ENCODE measurements at places on chromosomes 12 and 14.

- DNase-seq = no peak
Observed at GRCh38 chr12:120814903-120815429, 89.2 kb downstream of the SPPL3 start.

GRCh38 chr14:52026901-52027300, 37.6 kb downstream of the RTRAF start:
- peak; percentile 57 for DNase-seq

GRCh38 chr14:63713764-63714163, 14.1 kb downstream of the SGPP1 start:
- no peak for DNase-seq

DNA sequence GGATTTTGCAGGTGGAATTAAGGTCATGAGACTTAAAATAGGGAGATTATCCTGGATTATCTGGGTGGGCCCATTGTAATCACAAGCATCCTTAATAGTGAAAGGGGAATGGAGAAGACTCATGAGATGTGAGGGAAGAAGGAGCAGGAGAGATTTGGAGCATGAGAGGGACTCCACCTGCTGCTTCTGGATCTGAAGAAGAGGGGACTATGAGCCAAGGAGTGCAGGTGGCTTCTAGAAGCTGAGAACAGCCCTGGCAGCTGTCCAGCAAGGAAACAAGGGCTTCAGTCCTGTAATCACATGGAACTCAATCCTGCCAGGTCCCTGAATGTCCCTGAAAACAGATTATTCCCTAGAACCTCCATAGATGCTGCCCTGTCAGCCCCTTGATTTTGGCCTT, 67.8 kb downstream of the PELI2 start:
- peak; percentile 22 for DNase-seq

DNA sequence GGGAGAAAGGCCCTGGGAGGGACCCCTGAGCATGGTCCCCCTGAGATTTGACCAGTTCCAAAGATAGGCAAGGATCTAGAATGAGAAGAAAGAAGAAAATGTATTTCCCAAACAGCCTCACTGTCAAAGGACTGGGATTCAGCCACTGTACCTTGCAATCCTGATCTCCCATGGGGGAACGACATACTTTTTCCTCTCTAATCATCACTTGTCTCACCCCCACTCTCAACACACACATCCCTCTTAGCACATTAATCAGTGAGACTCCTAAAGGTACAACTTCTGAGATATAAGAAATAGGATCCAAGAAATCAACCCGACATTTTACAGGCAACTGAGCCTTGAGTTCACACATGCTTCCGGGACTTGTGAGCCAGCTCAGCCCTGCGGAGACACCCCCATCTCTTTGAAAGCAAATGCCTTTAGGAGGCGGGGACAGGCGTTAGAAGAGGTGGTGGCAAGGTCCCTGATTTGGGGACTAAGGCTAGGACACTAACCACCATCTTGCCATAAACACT, 1.4 kb downstream of the MAP3K9 start:
- DNase-seq = no peak

- no peak for DNase-seq
Observed at GRCh38 chr12:66154776-66155175, 15.0 kb downstream of the TMBIM4 start.
